ENCODE measurements at places on chromosomes 1 and 21.

GRCh38 chr1:37267111-37267835 lies 207.1 kb upstream of the ZC3H12A start:
- no peak for DNase-seq

- DNase-seq = no peak
Observed at GRCh38 chr21:20902998-20903397, 95.2 kb upstream of the NCAM2 start.

GRCh38 chr1:188218289-188218688 lies 1389.5 kb downstream of the PLA2G4A start:
- no peak for DNase-seq

- no peak for DNase-seq
Observed at GRCh38 chr1:34777519-34778321, 3.3 kb upstream of the GJB3 start.

DNA sequence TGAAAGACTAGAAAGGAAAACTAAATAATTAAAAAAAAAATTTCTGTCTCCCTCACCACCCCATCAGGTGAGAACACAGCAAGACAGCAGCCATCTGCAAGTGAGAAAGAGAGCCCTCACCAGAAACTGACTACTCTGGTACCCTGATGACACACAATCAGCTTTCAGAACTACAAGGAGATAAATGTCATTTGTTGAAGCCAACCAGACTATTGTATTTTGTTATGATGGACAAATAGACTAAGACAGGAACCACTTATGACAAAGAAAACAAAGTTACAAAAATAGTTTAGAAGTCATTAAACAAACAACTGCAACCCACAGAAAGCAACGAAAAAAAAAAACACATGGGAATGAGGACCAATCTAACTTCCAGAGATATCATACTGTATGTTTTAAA lies 98.3 kb downstream of the FAF1 start:
- no peak for DNase-seq

DNA sequence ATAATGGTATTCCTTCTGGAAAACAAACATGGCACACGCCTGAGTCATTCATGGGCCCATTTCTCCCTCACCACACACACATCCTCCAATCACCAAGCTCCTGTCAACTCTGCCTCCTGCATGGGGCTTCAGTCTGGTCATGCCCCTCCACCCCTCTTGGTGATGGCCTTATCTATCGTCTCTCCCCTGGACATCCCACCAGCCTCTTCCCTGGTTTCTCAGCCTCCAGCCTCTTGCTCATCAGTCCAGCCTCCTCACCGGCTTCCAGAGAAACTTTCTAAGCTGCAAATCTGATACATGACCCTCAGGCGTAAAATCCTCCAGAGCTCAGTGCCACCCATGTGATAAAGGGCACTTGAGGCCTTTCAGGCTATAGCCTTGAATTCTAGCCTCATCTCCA lies 243.9 kb downstream of the FOXD2 start:
- no peak for DNase-seq

DNA sequence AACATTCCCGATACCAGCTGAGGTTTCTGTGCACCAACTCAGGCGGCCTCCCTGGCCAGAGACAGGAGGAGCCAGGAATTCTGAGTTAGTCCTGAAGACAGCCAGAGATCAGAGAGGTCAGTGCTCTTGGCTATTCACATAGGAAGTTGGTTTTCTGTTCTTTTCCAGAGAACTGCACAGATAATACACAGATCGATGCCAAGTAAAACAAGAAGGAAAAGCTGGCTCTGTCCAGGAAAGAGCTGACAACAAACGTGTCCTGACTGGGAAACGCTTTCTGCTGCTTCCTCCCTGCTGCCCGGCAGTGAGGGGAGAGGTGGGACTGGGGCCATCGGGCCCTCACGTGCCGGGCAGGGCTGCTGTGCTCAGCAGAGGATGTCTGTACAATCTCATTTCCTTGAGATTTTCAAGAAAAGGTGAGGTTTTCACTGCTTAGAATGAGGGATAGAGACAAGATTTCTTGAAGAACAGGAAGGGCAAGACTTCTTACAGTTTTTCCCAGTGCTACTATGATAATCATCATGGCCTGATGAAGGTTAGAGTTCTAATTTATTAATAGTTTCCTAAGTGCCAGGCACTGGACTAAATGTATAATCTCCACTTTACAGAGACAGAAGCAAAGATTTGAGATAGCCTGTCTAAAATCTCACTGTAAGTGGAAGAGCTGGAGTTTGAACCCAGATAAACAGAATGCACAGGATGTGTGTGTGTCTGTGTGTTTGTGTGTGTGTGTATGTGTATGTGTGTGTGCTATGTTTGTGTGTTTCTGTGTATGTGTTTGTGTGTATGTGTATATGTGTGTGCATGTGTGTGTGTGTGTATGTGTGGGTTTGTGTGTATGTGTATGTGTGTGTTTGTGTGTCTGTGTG lies 211.0 kb upstream of the RAB4A start:
- no peak for DNase-seq

- no peak for DNase-seq
Observed at GRCh38 chr1:242788771-242789170, 264.3 kb upstream of the PLD5 start.

DNA sequence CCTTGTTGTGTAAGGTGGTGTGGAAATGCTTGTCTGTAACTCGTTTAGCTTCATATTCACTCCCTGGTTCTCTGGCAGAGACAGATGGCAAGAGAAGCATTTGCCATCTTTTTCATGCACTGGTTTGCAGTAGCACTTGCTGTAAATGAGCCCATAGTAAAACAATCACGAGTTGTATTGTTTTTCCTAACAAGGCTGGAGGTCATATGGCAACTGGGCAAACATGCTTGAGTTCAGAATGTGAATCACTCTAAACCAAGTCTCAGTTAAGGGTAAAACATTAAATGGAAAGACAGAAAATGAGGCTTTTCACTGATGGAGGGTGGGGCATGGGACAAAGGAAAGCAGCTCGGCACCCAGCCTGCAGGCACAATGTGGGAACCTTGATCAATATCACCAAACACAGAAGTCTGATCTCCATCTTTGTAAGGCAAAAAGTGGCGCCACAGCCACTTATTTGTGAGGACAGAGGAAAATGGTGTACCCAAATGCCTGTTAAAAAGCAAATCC lies 26.5 kb upstream of the LPAR3 start:
- no peak for DNase-seq

GRCh38 chr1:101285922-101286570 lies 49.2 kb downstream of the S1PR1 start:
- DNase-seq = no peak

GRCh38 chr1:240090957-240091600 lies 604 bp upstream of the FMN2 start:
- DNase-seq = no peak

- no peak for DNase-seq
Observed at GRCh38 chr1:17636612-17637011, 97.1 kb downstream of the ARHGEF10L start.

- no peak for DNase-seq
Observed at GRCh38 chr1:168871531-168871930, 142.5 kb upstream of the DPT start.

- no peak for DNase-seq
Observed at GRCh38 chr1:6260433-6260934, 414 bp downstream of the GPR153 start.

DNA sequence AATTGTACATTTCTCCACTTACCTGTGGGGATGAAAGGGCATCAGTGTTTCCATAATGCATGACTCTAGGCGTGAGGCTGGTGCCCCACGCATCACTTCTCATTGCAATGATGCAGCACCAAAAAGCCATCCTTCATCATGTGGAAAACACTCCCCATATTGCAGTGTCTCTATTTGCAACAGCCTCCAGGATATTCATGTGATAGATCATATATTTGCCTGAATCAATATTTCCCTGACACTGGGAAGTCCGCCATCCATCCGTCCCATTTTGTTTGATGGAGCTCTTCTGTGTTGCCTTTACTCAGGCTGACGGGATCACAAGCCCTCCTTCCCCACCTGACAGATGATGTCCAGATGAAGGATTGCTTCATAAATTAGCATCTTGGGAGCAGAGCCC lies 74.5 kb upstream of the CAMK1G start:
- DNase-seq = no peak

GRCh38 chr21:36145259-36145658 lies 10.4 kb downstream of the CBR3 start:
- no peak for DNase-seq

GRCh38 chr1:53979712-53980450 lies 33.7 kb downstream of the LRRC42 start:
- DNase-seq = no peak

GRCh38 chr1:14611792-14612191 lies 13.3 kb downstream of the KAZN start:
- DNase-seq = no peak

DNA sequence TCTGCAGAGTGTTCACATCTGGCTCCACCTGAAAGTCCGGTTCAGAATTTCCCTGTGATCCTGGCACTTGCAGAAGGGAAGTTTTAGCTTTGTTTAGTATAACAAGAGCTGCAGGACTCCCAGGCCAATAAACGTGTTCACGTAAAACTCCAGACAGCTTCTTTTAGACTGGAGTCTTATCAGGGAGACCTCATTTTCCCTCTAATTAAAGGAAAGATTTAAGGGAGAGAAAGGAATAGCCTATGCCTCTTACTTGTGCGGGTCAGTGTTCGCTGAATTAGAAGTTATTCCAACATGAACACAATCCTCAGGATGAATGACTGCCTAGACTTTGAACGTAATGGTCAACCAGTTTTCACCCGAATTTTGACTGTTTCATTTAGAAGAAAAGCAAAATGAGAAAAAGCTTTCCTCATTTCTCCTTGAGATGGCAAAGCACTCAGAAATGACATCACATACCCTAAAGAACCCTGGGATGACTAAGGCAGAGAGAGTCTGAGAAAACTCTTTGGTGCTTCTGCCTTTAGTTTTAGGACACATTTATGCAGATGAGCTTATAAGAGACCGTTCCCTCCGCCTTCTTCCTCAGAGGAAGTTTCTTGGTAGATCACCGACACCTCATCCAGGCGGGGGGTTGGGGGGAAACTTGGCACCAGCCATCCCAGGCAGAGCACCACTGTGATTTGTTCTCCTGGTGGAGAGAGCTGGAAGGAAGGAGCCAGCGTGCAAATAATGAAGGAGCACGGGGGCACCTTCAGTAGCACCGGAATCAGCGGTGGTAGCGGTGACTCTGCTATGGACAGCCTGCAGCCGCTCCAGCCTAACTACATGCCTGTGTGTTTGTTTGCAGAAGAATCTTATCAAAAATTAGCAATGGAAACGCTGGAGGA lies 202.1 kb upstream of the SGIP1 start:
- DNase-seq = no peak

DNA sequence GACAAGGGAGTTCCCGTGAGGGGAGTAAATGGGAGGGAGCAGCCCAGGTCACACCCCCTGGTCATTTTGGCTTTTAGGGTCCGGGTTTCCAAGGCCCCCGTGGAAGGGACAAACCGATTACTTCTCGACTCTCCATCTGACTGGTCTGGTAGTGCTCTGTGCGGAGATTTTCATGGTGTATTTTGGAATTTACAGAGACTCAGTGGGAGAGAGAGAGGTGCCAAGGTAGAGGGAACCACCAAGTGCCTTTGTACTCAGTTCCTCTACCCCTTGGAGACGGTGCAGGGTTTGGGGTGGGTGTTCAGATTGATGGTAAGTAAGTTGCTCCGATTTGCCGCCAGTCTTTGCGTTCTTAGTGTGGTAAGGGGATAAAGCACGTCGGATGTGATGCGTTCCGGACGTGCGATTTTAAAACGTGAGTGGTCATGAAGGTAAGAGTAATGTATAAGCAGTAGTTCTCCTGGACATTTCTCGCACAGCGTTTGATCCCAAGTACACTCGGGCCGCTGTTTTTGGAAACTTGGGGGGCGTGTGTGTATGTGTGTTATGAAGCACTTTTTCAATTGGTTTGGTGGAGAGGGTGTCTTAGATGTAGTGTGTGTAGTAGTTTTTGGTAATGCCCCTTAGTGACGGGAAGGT lies 682 bp downstream of the SUCO start:
- DNase-seq = peak; percentile 16

- no peak for DNase-seq
Observed at GRCh38 chr1:118275472-118276115, 90.6 kb upstream of the SPAG17 start.

DNA sequence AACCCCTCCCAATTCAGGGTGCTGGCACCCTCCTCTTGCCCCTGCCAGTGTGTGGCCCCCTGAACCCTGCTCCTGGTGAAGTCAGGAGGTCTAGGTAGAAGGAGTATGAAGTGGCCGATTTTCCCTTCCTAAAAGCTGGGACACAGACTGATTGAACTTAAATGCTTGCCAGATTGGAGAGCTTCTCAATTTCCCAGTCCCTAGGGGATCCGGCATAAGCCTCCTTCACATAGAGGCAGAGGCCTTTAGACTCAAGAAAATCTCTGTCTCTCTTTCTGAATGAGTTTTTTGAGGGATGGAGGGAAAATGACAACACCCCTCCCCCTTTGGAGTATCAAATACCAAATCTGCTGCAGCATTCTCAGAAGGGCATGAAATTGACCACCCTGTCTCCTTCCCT lies 51.5 kb downstream of the SYT2 start:
- no peak for DNase-seq

DNA sequence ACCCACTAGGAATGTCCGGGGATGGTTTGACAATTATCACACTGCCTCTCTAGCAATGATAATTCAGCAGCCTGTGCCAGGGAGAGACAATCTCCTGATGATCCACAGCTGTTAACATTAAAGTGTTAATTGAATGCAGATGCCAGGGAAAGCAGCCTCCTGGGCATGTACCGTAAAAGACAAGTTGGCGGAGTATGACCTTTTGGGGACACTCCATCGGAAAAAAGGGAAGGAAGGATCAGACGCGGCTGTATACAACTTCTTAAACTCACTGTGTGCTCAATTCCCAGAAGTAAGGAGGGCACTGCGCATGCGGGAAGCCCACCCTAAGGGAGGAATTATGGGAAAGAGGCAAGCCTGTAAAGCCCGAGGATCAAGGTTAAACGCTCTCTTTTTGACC lies 62.6 kb downstream of the MAP3K7CL start:
- no peak for DNase-seq

DNA sequence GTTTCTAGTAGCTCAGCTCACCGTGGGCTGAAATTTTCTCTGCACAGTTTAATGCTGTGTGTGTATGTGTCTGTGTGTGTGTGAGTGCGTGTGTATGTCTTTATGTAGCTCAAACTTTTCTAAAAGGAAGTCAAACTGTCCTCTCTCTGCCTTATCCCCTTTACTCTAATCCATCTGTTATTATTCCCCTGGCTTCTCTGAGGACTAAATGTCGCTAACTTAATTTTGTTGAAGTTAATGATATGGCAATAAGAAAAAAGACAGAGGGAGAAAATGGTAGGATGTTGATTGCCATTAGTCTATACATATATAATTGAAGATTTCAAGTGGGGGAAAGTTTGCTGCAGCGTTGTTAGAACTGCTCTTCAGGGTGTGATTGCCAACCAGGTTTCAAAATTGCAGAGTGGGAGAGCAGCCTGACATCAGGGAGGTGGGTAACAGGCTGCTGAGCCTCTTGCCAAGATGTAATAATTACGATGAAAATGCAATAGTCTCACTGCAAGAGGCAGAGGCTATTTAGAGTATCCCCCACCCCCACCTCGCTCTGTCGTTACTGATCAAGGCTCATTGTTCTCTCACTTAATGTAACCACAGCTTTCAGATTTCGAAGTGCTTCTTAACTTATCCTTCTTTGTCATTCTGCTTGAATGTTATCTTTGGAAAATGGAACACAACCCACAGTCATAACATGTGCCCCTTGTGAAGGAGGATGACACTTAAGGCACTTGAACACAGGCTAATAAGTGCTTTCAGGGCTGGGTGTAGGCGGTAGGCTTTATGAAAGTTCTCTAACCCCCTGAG lies 559.0 kb upstream of the PLXNA2 start:
- DNase-seq = no peak
